Midbrain (tissue), 1 donor: ENCODE measurements at places on chromosomes 5 and 9.
A peak's percentile ranks its signal among the peaks of the same experiment; 100 is the strongest.

GRCh38 chr9:117535434-117535833, 120.6 kb upstream of the ASTN2 start:
- peak; percentile 2 for DNase-seq

- no peak for DNase-seq
Observed at GRCh38 chr9:124511891-124512805, 4.9 kb upstream of the NR5A1 start.

GRCh38 chr5:145587710-145588109, 247.4 kb downstream of the PRELID2 start:
- DNase-seq = no peak

- no peak for DNase-seq
Observed at GRCh38 chr5:148794729-148795561, 31.5 kb upstream of the ADRB2 start.

- DNase-seq = peak; percentile 66
Observed at GRCh38 chr5:35777358-35778087, 79.2 kb upstream of the IL7R start.

- DNase-seq = no peak
Observed at GRCh38 chr5:32679218-32679617, 31.9 kb upstream of the NPR3 start.

GRCh38 chr5:96340357-96340756, 92.7 kb downstream of the PCSK1 start:
- DNase-seq = peak; percentile 10

DNA sequence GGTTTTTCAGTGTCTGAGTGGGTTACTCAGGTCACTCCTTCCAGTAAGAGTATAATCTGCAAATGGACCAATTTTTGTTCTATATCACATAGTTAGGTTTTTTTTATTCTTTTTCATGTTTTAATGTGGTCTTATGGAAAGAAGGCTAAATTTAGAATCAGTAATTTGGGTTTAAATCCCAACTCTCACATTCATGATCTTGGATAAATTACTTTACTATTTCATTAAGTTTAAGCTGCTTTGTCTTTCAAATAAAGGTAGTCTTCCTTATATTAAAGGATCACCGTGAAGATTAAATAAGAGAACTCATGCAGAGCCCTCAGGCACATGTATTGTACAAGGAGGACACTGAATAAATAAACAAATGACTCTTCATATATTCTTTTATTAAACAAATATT, 234.7 kb downstream of the SGCD start:
- DNase-seq = no peak

GRCh38 chr5:2752821-2753439, 1.5 kb upstream of the IRX2 start:
- DNase-seq = no peak

GRCh38 chr9:8011974-8012373, 212.4 kb upstream of the DMAC1 start:
- DNase-seq = no peak

DNA sequence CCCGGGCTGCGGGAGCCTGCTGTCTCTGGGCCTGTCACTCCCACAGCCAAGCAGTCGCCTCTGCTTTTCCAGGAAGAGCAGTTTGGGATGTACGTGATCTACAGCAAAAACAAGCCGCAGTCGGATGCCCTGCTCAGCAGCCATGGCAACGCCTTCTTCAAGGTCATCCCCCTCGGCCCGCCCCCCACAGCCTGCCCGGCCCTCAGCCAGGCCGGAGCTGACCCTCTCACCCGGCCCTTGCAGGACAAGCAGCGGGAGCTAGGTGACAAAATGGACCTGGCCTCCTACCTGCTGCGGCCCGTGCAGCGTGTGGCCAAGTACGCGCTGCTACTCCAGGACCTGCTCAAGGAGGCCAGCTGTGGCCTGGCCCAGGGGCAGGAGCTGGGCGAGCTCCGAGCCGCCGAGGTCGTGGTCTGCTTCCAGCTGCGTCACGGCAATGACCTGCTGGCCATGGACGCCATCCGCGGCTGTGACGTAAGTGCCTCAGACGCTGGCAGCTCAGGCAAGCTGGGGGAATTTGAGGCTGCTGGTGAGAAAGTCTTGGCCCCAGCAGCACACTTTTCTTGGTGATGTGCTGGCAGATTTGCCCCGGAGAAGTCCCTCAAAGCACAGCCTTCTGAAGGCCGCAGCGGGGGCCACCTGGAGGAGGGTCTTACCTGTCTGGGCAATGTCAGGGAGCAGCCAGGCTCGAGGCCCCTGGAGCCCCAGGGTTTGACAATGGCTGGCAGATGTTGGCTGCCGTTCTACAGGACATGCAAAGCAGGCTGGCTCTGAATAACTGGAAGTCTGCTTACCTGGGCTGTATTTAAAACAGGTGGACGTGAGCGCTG, 20.1 kb upstream of the LRRC14B start:
- DNase-seq = no peak

DNA sequence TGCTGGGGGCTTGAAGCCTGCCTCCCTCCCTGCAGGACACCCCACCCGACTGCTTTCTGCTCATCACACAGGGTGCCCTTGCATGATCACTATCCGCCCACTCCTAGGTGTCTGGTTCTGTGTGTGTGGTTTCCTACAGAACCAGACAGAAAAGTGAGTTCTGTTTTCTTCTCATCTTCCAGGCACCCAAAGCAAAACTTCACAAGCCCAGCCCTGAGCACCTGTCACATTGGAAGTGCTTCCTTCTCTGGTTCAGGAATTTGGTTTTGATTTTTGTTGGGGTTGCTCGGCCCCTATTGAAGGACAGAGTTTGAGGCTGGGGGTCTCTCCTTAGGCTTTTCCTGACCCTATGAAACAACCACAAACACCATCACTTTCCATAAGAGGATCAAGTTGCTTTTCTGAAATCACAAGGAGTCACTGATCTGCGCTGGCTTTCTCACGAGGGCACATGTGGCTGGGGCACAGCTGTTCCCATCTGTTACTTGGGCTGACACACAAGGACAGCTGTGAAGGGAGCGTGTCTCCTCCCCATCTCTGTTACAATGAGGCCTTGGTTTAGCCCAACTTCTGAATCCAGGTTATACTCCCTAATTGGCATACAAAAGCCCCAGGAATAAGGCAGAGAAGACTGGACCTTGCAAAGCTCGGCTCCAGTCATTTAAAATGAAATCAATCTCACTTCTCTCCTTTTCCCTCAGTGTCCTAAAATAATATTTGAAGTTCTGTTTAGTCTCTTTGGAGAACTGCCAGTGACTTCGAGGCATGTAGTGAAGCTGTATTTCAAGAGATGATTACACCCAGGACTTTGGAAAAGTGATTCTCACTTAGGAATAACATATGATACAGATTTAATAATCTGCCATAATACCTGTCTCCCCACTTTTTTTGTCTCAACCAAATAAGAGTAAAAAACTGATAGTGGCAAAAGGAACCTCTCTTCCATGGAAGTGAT, 213.1 kb upstream of the GAS1 start:
- DNase-seq = no peak

GRCh38 chr5:34915856-34916192, 313 bp downstream of the BRIX1 start:
- no peak for DNase-seq

- DNase-seq = peak; percentile 28
Observed at GRCh38 chr5:60207040-60207439, 313.5 kb upstream of the PDE4D start.

DNA sequence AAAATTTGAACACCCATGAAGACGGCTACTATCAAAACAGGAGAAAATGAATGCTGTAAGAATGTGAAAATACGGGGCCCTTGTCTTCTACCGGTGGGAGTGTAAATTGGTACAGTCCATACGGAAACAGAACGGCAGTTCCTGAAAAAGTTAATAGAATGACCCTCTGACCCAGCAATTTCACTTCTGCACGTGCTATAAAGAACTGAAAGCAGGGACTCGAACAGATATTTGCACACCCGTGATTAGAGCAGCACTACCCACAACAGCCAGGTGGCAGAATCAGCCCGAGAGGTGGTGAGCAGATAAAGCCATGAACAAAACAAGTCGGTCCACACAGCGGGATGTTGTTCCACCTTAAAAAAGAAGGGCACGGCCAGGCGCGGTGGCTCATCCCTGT, 22.6 kb upstream of the SLC12A7 start:
- DNase-seq = no peak

GRCh38 chr9:37511016-37512010, 25.6 kb downstream of the POLR1E start:
- DNase-seq = no peak

- DNase-seq = no peak
Observed at GRCh38 chr5:96081276-96081858, 119.7 kb upstream of the ELL2 start.

GRCh38 chr5:179793468-179794139, at the start of gene LTC4S:
Gene LTC4S (plus strand): TSS chr5:179793986. CDS start chr5:179794081, 95 bp downstream.
- peak; percentile 55 for DNase-seq

GRCh38 chr9:129485145-129485774, 135.6 kb downstream of the C9orf50 start:
- no peak for DNase-seq

GRCh38 chr5:71830681-71831539, 111.8 kb downstream of the CARTPT start:
- DNase-seq = peak; percentile 45

- no peak for DNase-seq
Observed at GRCh38 chr9:113317777-113318176, 14.6 kb upstream of the RNF183 start.

DNA sequence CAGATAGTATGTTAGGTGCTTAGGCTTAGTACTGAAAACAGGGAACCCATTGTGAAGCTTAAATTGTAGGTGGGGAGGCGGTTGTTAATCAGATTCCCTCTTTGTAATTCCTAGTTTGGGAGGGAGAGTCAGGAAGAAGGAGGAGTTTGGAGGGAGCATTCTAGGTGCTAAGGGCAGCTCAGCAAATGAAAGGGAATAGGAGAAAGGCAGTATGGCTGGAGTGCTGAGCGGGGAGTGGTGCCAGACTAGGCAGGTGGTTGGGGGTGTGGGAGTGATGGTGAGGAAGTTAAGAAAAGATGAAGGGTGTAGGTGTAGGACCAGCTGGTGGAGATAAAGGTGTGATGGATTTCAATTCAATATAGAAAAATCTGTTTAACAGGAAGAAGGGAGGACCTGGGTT, 11.1 kb upstream of the GARNL3 start:
- no peak for DNase-seq

DNA sequence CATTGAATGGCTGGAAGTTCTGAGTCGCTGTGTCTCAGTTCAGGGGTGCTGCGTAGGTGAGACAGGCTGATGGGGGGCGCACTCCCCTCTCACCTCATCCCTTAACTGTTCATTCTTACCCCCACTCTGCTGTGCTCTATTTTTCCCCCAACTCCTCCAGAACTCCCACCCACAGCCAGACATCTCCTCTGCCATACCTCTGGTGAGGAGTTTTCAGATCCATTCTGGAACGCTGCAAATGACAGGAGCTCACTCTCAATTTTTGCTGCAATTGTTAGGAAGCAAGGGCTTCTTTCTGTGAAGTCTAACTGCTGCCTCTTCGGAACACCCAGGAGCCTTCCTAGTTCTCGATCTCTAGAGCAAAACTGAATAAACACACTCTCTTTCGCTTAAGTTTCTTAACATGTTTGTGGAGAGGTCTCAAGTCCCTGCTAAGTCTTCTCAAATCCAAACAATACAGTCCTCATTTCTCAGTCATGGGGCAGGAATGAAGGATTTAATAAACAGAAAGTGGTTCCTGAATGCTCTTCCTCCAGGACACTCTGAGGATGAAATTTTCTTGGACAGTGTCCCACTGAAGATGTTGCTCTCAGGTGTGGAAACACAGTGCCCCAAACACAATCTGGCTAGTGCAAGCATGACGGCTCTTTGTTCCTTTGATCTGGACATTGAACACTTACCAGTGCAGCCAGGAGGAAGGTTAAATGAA, 387.7 kb downstream of the KDM4C start:
- DNase-seq = no peak

- no peak for DNase-seq
Observed at GRCh38 chr5:100667161-100667630, 132.0 kb downstream of the FAM174A start.

DNA sequence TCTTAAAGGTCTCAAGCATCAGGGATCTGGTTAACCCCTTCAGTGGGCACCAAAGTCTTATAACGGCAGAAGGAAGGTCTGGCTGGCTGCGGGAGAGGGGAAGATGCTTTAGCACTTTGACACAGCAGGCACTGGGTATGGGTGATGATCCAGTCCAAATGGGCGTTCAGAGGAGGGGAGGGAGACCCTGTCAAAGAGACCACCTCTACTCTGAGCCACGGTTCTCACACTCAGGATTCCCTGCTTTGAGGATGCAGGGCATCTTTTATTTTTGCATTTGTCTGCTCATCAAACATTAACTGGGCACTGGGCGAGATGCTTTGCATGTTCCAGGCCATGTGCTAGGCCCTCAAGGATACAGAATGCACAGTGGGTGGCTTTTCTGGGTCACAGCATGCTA, 204.0 kb downstream of the DAB2IP start:
- no peak for DNase-seq

GRCh38 chr5:172630082-172630481, 11.0 kb upstream of the NEURL1B start:
- DNase-seq = no peak
